Suppressor macrophage (primary cell): ENCODE measurements at places on chromosomes 1 and 21.

DNA sequence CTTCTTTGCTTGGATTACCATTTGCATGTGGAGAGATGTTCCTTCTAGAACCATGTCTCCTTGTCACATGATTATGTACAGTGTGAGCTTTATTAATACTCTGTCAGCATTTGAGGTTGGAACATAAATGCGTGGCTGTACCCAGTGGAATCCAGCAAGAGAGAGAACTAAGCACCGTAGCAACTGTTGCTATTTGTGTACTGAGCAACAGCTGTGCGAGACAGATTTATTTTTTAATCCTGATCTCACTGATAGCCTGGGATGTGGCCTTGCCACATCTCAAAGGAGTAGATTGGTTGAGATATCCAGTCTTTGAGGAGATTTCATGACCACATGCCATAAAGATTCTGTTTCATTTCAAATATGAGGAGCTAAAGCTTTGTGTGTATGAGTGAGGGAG lies 43.4 kb downstream of the KIF1B start:
- peak; percentile 94 for DNase-seq

GRCh38 chr1:34885405-34886247 lies 26.1 kb upstream of the SMIM12 start:
- no peak for DNase-seq

DNA sequence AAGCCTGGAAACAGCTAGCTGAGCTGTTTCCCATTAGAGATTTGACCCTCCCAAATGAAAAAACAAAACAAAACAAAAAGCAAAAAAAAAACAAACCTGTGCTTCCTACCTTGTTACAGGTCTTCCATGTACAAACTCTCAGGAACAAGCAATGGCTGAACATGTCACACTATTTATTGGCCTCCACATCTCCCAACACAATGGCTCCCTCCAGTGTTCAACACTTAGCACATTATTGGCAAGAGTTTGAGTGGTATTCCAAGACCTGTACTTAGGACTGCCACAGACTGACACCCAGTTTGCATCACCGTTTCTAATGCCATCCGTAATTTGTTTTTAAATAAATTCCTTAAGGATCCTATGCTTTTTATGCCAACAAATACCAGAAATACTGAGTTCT lies 195.0 kb upstream of the OLFM3 start:
- DNase-seq: no peak

- DNase-seq: no peak
Measured at GRCh38 chr1:109882288-109883245, 28.1 kb upstream of the CSF1 start.

DNA sequence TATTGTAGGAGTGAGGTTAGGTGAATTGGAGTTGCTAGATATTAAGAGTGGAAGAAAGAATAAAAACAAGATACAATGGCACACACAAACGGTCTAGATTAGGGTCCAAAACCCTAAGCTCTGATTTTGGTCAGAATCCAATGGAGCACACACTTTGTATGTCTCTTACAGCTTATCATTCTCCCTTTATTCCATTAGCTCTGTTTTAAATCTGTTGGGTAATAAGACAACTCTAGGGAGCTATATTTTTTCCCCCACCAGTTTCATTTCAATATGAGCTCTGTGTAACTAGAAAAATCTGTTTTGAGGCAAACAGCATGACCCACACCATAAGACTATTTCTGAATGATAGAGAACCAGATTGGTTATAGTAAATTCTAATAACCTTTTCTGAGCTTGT lies 465.6 kb downstream of the ADGRL2 start:
- no peak for DNase-seq

DNA sequence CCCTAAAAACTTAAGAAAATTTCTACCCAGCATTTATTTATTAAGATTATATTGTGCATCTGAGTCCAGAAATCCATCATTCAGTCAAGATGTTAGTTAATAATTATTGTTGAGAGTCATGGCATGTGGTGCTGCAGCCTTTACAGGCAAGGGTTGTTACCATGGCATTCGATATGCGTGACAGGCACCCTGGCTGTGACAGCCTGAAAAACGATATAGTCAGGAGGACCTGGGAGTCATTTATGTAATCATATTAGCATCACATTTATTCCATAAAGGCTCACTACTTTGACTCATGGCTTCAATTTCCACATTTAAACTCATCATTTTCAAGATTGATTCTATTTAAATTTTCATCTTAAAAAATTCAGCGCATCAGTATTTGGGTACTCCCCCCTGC lies 68.0 kb downstream of the CACHD1 start:
- DNase-seq: no peak

GRCh38 chr1:164728719-164729118 lies 169.7 kb downstream of the PBX1 start:
- DNase-seq: no peak

GRCh38 chr1:9413877-9414213 lies 121.2 kb downstream of the SPSB1 start:
- DNase-seq: no peak

GRCh38 chr1:1630191-1630964 lies 1.6 kb upstream of the MMP23B start:
- DNase-seq: peak; percentile 75

DNA sequence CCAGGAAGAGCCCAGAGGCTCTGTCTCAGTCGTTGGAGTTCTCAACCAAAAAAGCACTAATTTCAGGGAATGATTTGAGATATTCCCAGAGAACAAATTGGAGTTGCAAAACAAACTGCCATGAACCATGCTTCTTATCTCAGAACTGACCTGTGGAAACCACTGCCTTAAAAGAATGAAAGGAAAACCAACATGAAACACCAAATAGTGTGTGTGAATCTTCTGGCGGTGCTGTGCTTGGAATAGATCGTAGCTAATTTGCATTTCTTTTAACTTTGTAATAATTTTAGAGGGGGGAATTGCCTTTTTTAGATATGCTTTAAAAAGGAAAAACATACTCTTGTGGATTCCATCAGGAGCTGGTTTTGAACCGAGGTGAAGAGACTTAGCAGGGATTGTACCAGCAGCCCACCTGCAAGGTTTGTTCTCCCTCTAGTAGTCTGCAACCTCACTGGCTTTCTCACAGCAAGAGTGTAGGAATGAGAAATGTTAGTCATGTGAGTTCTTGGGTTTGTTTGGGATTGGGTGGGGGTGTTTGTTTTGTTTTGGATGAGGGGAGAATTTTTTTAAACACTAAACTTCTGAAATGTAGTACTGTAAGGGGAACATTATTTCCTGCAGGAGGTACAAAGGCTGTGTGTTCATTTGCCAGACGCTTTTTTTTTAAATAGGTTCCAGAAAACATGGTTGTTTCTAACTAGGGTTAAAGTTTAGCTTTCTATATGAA lies 45.7 kb upstream of the ANGPTL1 start:
- no peak for DNase-seq

GRCh38 chr1:42176902-42177519 lies 12.5 kb upstream of the GUCA2A start:
- peak; percentile 56 for DNase-seq

- DNase-seq: peak; percentile 89
Measured at GRCh38 chr1:204446413-204447111, 34.9 kb upstream of the PPP1R15B start.

DNA sequence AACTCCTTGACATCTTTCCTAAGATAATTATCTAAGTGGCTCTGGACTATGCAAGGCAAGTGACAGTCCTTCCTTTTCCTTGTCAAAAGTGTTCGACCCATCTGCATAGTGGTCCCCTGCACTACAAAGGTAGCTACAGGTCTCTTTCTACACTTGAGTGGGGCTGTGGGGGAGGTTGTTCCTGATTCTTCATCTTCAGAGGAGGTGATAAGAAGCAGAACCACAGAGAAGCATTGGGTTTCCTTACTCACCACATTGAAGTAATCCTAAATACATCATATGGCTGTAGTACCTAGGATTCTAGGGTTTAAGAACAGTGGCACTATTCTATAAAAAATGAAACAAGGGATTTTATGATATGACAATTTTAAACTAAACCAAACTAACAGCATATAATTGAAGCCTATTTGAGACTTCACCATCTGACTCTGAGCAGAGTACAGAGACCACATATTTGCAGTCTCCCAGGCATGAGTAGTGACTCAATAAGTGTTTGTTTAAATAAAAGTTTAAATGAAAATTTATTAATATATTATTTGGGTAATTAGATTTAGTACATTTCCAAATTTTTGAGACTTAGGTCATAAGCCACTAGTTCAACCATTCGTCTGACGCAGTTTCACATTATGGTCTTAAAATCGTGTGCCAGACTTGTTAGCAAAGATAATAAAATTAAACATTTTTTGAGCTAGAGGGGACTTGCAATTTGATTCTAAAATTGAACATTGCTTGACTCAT lies 54.9 kb upstream of the NEK7 start:
- DNase-seq: no peak

DNA sequence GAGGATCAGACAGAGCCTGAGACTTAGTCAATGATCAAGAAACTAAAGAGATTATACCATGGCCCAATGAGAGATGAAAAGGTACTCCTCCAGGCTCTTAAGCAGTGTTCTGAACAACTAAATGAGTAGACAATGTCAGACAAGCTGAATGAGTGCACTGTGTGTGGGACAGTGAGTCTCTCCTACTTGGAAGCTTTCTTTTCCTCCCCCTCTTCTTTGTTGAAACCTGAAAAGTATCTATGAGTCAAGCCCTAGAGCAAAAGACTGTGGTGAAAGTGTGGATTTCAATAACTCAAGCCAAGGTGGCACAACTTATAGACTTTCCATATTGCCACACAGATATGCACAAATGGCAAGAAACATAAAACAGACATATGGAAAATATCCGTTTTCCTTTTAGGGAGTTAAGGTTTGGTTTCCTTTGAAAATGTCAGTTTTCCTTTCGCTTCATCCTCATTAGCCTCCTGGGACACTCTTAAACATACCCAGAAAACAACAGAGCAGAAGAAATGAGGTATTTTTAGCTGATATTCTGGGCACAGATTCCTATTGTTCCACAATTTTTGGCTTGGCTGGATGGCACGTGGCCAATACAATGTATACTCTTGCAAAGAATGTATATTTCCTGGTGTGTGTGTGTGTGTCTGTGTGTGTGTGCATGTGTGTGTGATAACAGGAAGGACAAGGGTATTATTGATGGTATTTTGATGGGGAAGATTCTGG lies 96.6 kb downstream of the LMX1A start:
- DNase-seq: no peak

DNA sequence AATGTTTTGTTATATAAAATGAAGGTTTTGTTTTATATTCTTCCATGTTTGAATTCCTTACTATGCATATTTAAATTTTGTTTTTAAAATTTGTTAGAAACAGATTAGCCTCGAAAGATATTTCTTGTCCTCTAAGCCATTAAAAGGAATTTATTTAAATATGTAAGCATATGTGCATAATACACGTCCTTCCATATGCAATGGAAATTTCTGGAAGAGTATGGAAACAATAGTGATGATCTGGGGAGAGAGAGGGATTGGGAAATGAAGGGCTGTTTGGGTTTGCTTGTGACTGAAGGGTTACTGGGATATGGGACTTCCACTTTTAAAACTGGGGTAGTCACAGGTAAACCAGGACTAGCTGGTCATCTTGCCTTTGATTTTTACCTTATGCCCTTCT lies 21.1 kb downstream of the ECHDC2 start:
- no peak for DNase-seq

GRCh38 chr1:221164951-221165838 lies 286.0 kb downstream of the HLX start:
- DNase-seq: no peak

- DNase-seq: peak; percentile 62
Measured at GRCh38 chr1:9128166-9128519, 759 bp downstream of the GPR157 start.

DNA sequence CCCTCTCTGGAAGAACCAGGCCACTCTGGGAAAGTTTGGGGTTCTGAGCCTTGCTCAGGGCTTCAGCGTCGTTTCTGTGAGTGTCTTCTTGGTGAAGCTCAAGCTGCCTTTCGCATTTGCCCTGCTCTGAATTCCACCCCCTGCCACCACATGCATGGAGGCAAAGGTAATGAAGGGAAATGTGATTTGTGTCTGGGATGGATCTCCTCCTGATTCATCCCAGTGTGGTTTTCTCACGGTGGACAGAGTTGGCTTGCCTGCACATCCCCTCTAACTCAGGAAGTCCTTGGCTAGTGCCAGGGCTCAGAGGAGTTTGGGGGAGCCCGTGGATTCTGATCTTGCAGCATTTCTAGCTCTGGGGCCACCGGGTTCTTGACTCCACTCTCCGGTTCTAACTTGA lies 173.6 kb upstream of the RAB4A start:
- no peak for DNase-seq
